ENCODE measurements at places on chromosomes 6 and 20.
A peak's percentile ranks its signal among the peaks of the same experiment; 100 is the strongest.

GRCh38 chr6:51266604-51267003 is 447.9 kb downstream of the TFAP2B start:
- no peak for DNase-seq

DNA sequence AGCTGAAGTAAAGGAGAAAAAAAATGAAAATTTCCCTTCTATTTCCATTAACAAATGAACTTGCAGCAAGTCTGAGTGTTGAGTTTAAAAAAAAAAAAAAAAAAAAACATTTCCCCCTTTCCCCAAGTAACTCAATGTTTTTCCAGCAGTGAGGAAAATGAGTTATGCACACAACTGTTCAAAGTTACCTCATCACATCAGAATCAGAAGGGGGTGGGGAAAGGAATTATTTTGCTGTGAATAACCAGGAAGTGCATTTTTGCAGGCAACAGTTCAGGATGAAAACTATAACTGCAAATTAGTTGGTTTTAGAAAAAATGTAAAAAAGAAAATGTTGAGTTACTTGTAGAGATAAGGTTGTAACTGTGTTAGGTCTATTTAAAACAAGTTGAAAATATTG is 568.9 kb upstream of the CITED2 start:
- no peak for DNase-seq

GRCh38 chr6:3546121-3546520 is 89.3 kb upstream of the SLC22A23 start:
- no peak for DNase-seq

DNA sequence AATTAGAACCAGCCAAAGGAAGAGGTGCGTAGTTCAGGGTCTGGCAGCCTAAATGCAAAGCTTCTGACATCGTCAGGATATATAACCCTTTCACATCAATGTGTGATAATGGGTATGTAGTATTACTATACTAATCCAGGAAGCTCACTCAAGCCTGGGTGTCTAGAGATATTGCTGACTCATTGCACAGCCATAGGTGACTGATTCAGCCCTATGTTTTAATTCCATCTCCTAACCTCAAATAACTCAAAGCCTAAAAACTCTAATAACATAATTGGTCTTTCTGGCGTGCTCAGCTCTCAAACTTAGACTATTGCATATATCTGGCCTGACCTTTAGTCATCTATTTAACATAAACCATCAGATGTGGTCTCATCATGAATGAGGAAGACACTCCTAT is 658.4 kb downstream of the TBC1D32 start:
- DNase-seq, result no peak

DNA sequence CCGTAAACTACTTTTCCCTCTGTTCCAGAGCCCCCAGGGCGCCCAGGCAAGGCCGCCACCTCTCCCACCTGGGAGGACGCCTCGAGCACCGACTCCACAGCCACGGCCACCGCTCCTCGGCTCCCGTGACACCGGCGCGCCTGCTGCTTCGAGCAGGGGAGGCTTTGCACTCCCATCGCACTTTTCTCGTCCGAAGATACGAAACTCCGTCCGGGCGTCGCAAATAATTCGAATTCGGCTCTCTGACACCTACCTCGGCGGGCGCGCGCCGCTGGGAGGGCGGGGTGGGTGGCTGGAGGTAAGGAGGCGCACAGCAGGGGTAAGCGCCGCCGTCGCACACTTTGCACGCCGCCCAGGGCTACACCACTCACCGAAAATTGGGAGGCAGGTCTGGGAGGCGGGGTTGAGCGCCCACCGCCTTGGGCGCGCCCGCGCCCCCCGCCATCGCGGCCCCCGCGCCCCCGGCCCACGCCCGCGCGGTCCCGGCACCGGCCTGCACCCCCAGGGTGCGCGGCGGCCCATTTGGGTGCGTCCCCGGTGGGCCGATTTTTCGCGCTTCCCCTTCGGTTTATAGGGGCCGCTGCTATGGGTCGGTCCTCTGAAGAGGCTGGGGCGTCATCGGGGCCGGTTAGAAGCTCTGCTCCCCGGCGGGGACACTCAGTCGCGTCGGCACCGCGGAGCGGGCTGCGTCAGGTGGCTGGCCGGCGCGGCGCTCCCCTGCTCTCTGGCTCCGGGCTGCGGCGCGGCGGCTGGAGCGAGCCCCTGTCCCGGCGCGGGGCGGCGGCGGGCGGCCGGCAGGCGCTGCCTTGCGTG is 36.2 kb downstream of the GNAS start:
- peak; percentile 76 for DNase-seq

DNA sequence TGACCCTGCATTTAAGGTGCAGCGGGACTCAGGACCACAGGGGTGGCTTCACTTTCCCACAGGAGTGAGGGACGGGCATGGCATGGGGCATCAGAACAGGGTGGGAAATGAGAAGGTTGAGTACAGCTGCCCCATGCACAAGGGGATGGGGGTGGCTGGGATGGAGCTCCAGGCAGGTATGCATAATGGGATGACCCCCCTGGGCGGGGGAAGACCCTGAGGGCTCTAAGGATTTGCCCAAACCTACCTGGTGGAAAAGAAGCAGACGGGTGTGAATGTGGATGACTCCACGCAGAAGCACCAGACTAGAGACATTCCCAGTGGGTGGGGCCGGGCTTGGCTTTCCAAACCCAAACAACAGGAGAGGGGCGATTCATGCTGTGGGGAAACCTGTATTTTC is 200.3 kb downstream of the SYNDIG1 start:
- DNase-seq, result no peak

GRCh38 chr6:74979065-74979766 is 226.6 kb downstream of the COL12A1 start:
- DNase-seq, result no peak

DNA sequence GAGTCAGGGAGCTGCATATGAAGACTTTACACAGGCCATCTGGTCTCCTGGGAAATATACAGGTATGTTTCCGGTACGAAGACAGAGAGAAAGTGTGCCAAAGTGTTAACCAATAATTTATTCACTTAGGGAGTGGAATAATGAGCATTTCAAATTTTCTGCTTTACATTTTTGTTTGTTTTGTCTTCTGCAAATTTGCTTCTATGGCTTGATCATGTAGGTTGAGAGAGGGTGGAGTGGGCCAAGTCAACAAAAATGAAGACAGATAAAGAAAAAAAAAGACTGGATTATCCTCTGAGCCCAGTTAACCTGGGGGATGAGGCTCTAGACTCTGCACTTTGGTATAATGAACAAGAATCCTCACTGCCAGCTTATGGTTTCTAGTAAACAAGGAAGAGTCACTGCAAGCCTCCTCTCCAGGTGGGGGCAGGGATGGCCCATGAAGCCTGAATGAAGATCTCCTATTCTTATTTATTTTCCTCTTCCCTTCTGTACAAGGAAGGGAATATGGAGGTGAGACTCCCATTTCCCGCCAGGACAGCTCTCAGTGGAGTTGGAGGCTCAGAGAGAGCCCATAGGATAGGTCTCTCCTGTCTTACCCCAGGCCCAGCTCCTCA is 37.7 kb downstream of the KCNK17 start:
- no peak for DNase-seq

DNA sequence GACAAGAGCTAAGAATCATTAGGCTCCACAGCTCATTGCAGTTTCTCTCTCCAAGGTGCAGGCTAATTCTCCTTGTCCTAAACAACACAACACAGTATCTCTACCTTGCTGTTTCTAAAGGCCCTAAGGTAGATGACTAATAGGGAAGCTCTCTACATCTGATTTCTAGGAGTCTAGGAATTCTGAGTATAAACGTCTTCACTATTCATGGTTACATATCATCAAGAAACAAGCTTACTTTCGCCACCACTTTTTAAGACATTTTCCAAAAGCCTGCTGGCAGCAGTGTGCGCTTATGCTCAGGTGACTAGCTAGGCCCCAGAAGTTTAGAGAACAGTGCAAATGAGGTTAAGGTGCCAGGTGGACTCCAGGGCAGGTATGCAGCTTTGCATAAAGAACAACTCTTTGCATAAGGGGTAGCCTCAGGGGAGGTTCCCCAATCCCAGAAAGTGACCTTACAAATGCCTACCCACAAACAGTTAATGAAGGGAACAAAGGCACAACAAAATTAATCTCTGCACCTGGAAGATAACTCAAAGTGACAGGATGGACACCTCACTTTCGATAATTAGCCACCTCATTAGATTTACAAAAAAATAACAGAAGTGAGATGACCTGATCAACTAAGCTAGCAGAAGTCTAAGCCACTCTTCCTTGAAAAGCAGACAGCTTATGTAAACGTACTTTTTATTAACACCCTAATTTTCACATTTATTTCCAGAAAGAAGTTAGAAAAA is 20.1 kb downstream of the B4GALT5 start:
- DNase-seq, result no peak

GRCh38 chr6:14747881-14748520 is 497.9 kb upstream of the JARID2 start:
- no peak for DNase-seq

DNA sequence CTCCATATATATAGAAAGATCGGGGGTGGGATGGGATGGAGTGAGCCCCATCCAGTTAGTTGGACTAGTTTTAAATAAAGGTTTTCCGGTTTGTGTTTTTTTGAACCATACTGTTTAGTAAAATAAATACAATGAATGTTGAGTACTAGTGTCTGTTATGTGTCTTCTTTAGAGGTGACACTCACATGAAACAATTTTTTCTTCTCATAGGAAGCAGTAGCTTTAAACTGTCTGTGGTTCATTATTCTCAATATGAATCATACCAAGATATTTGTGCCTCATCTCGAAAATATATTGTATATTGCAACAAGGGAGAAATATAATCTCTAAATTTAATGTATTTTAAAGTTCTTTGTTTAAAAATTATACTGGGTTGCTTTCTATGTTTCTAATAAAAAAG is 33.4 kb downstream of the HSF2 start:
- no peak for DNase-seq

GRCh38 chr6:42974919-42975505 is 4.0 kb downstream of the PEX6 start:
- DNase-seq, result no peak

DNA sequence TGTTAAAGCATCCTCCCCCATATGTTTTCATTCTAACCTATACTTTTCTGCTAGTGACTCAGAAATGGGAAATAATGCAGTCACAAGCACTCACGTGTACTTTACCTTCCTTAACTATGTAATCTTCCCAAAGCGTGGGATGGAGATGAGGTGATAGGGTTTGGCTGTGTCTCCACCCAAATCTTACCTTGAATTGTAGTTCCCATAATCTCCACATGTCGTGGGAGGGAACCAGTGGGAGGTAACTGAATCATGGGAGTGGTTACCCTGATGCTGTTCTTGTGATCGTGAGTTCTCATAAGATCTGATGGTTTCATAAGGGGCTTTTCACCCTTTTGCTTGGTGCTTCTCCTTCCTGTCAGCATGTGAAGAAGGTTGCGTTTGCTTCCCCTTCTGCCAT is 35.4 kb downstream of the AGPAT4 start:
- DNase-seq, result no peak

DNA sequence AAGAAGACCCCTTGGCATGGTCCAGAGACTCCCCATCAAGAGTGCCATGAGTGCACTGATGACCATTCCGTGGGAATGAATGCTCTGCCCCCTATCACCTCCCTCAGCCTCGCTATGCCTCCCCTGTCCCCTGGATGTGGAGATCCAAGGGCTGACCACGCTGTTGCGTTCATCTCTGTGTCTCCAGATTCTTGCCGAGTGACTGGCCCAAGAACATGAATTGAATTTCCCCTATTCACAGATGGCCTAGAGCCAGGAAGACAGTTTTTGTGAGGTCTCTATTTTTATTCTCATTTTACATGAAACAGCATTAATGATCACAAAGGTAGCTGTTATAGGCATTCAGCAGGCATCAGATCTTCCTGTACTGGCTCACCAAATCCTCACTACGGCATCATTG is 33.6 kb downstream of the MAFB start:
- DNase-seq, result no peak

DNA sequence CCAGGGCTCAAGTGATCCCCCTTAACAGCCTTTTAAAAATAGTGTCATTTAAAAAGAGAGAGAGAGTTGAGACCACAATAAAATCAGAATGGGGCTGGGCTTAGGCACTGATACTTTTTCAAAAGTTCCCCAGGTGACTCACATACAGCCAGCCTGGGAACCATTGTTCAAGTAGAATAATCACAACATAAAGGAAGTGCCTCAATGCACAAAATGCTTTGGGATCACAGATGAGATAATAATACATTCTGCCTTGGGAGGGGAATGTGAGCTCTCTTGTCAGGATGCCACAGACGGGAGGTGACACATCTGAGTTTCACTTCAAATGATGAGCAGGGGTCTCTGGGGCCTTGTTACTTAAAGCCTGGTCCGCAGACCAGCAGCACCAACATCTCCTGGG is 34.0 kb upstream of the GABRR1 start:
- DNase-seq, result no peak

- no peak for DNase-seq
These were observed 90.2 kb downstream of the GMDS start for GRCh38 chr6:2155206-2155605.

- DNase-seq, result no peak
These were observed 8.1 kb upstream of the UBR2 start for GRCh38 chr6:42555477-42556457.

DNA sequence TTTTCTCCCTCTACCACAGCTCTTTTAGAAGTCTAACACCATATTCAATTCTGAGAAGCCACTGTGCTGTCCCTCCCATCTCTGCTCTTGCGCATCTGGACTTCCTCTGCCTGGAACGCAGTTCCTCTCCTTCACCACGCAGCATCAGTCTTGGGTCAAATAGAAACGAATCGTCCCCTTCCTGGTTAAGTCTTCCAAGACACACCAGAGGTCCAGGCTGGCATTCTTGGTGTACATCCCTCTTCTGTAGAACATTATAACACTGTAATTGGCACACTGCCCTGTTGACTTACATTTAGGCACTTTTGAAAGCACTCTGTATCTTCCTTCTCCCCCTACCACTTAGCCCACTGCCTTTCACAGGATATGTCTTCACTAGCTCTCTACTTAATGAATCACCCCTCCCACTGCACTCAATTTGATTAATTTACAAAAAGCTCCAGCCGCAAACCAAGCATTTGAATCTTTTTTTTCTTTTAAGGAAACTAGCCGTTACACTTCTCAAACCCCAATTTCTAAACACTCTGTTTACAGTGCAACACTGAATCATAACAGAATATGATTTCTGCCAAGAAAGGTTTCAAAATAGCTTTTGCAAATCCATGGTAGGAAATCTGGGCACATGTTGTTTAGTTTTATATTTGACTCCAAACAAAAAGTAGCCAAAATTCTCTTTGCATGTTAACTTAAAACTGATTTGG is 140.8 kb upstream of the CARMIL1 start:
- DNase-seq, result peak; percentile 60

- no peak for DNase-seq
These were observed 2.6 kb downstream of the BNIP5 start for GRCh38 chr6:36333931-36334725.

- no peak for DNase-seq
These were observed 8.3 kb upstream of the CEP85L start for GRCh38 chr6:118659513-118660217.

GRCh38 chr20:58054780-58055373 is 173.6 kb downstream of the ANKRD60 start:
- no peak for DNase-seq

Data from activated CD4-positive, CD25-positive, alpha-beta regulatory T cell treated with anti-CD3 and anti-CD28 coated beads, Interleukin-2, amount 50 U/mL, for 72 hours (primary cell).